Cerebellum (tissue), 4 donors: ENCODE measurements at places on chromosomes 7 and 10. TPM values are rescaled to one million over a fixed set of nuclear protein-coding genes. Genes with fewer than 3 reads are reported as not detected.

KIF5B gene
- total RNA-seq: 97.5 TPM

ATP6V1F gene
- 58.4 TPM for total RNA-seq

CNTNAP2 gene
- total RNA-seq: 137 TPM

CBX3 gene
- 122 TPM for total RNA-seq

CUBN gene
- 7.8 TPM for total RNA-seq

DKK1 gene
- 2.0 TPM for total RNA-seq

DNA sequence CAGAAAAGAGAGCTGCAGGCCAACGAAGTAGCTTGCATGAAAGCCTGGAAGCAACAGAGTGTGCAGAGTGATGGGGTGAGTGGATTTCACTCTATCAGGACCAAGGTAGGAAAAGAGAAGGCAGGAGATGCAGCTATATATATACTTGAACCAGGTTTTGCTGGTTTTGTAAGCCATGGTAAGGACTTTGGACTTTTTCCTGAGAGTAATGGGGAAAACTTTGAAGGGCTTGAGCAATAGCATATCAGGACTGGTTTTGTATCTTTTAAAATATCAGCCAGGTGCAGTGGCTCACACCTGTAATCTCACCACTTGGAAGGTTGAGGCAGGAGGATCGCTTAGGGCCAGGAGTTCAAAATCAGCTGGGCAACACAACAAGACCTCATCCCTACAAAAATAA, 120.6 kb upstream of the NRP1 start:
- no peak for DNase-seq

DNA sequence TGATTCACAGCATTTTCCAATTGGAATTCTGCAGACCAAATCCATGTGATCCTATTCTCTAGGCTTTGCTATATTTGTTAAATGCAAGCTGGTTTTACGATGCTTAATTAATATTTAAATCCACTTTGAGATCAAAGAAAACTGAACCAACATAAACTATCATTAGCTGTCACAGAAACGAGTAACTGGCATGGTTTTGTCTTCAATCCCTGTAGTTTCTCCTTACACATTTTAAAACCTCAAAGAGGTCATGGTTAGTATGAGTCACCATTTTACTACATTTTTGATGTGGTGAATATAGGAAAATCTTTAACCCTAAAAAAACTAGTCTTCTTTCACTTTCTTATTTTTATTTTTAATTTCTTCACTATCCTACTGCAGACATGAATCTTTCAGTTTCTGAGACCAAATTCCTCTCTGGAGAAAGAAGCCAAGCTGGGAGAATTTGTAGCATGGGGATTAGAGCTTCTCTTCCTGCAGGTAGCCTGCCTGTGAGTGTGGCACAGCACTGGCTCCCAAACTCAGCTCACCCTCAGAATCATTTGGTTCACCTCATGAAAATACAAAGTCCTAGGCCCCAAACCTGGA, 8.7 kb upstream of the LIPM start:
- DNase-seq: no peak

DNA sequence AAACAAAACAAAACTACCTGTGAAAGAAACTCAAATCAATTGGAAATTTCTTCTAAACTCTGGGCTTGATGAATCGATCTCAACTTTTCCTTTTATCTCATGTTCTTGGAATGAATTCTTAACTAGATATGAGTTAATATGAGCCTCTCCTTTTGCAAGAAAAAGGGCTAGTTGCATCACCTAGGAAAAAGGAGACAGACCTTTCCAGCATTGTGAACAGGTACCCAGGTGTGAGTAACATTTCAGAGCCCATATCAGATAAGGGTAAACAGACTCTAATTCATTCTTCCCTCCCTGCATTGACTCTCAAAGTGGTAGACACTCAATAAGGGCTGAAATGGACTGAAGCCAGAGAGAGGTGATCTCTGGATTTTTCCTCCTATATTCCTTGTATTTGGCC, 103.8 kb upstream of the AGR3 start:
- no peak for DNase-seq
